ENCODE measurements at places on chromosomes 7 and 10.

DNA sequence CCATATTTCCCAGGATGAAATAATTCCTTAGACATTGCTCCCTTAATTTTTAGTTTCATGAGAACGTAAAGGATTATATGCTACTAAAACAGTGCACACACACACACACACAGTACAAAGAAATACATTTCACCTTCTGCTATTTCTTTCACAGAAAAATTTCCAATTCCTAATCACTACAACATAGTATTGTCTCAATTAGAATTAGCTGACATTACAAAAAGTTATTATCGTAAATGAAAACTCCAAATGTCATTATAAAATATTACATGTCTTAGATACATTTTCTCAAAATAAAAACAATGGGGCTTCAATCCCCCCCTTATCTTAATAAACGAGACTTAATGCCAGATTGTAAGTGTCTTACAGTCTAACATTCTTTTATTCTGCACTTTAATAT is 12.3 kb upstream of the RUFY2 start:
- DNase-seq = no peak

DNA sequence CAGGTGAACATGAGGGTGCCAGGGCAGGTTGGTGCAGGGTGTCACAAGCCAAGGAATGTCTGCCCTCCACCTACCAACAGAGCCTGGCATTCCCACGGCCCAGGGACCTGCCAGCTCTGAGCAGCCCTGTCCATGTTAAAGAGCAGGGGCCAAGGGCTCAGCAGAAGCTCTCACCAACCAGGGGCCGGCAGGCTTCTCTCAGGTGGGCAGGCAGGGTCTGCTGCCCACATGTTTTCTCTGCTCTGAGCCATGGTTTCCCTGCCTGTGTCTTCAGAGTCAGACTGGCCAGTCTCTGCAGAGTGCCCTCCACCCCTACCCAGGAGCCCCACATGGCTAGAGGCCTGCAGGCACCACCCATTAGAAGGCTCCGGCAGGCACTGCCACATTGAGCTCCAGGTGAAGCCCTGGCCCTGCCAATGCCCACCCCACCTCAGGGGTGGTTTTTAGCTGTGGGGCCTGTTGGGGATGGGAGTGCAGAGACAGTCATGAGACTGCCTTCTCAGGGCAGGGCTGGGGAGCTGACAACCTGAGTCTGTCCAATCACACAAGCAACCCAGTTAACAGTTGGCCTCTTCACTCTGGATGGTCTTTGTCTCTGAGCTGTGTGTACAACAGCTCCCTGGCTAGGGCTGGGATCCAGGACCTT is 135.9 kb downstream of the ARHGAP22 start:
- no peak for DNase-seq

GRCh38 chr7:79034730-79035129 is 418.7 kb downstream of the MAGI2 start:
- DNase-seq = no peak

GRCh38 chr10:111936143-111936542 is 247.4 kb downstream of the GPAM start:
- no peak for DNase-seq

DNA sequence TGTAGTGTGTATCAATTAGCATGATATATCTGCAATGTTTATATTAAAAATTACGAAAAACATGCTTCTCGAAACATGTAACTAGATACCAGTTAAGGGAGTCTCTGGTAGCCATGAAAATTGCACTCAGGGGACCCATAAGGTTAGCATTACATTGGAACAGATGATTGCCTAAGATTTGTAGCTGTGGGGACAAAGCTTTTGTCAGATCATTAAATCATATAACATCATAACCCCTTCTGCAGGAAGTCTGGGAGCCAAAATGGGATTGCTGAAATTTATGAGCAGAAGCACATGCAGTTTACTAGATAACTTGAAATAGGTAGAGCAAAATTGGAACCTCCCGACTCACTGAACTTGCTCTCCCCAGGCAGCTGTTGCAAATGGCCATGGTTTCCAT is 235.0 kb upstream of the IGFBP3 start:
- DNase-seq = no peak

DNA sequence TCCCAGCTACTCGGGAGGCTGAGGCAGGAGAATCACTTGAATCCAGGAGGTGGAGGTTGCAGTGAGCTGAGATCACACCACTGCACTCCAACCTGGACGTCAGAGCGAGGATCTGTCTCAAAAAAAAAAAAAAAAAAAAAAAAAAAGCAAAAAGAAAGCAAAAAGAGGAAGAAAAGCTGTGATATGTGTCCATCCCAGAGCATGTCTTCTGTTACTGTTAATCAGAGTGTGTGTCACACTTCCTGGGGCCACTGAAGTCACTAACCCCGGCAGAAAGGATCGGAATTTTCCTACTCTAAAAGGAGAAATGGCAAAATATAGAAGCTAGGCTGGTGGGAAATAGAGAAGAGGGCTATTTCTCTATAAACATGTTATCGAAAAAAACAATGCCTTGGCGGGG is 11.9 kb downstream of the PIK3AP1 start:
- DNase-seq = no peak

DNA sequence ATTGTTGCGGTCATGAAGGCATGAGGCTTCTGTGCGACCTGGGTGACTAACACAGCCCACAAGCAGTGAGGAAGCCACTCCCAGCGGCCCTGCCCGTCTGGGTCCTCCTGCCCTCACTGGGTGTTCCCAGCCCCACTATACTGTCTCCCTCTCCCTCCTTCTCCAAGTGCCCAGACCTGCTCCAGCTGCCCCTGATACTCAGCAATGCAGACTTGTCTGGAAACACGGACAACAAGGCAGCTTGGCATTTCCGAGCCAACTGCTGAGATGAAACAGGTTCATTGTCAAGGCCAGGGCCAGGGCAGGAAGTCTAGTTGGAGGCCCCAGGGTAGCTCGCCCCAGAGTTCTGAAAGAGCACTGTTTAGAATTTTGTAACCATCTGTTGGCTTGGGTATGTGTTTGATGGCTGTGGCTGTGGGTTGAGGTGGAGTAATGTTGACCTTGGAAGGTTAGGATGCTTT is 95.7 kb downstream of the RBM20 start:
- DNase-seq = no peak

- no peak for DNase-seq
Measured at GRCh38 chr10:119893074-119893473, 544 bp downstream of the SEC23IP start.

GRCh38 chr10:124691002-124691401 is 53.2 kb downstream of the FAM53B start:
- no peak for DNase-seq

DNA sequence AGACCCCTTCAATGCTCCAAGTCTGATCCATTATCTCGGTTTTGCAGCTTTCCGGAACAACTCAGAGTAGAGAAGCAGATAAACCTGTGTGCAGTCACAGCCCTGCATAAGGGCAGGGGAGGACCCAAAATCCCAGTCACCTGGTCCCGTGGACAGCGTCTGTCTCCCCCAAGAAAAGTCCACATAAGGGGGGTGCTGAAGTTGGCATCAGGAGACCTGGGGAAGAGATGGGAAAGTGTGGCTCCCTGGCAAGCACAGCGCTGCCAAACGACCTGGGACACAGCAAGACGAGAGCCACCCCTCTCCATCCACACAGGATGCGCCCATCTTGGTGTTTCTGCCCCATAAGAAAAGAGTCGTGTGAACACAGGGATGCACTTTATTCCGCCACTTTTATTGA is 27.9 kb downstream of the ASB13 start:
- DNase-seq = no peak

DNA sequence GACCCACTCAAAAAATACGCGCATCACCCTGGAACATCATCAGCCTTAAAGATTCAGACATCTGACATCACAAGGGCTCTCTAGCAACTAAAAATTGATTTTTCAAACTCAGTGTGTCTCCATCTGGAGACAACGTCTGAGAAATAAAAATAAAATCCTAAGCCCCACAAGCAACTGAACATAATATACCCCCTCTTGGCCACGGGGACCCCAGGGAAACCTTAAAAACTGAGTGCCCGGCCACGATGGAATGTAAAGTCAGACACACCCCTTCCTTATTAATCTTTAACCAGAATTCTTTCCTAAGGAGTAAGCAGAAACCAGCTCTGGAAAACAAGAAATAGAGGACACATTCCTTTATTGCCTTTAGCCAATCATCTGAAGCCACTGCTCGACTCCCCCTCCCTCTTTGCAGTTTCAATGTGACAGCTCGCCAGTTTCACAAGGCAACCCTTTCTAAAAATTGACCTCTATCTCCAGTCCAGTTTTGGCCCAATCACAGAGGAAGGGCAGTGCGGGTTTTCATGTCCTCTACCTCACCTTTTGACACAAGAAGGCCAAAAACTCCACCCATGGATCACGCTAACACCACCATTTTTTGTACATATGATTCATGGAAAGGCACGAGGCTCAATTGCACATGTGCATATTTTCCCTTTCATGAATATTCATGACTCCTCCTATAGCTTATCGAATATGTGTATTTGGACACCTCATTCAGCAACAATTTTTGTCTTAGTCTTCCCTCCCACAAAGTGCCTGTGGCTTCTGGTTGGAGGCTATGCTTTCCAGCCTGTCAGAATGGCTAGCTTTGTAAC is 24.2 kb downstream of the IFIT3 start:
- DNase-seq = no peak

DNA sequence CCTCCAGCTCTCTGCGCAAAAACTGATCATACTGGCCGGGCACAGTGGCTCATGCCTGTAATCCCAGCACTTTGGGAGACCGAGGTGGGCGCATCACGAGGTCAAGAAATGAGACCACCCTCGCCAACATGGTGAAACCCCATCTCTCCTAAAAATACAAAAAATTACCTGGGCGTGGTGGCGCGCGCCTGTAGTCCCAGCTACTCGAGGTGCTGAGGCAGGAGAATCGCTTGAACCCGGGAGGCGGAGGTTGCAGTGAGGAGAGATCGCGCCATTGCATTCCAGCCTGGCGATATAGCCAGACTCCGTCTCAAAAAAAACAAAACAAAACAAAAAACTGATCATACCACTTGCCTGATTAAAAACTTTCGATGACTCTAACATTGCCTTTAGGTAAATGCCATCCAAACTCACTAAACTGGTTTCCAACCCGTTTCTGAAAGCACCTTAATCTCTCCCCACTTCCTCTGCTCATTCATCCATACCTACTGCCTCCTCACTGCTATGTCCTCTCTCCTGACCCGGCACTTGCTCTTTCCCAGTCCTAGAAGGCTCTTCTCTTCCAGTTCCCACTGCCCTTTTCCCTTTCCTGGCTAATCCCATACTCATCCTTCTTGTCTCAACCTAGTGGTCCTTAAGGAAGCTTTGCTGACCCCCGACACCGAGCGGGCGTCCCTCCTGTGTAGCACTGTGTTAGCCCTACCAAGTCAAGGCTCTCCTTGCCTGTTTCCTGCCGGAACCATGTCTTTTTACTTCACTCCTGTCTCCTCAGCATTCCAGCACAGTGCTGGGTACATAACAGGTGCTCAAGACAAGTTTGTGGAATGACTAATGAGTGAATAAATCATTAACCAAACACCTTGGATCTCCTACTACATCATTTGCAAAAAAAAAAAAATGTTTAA is 686 bp upstream of the MIOS start:
- no peak for DNase-seq

GRCh38 chr10:125843603-125844329 is 20.4 kb downstream of the BCCIP start:
- DNase-seq = no peak

- DNase-seq = no peak
Measured at GRCh38 chr7:13841284-13841683, 148.2 kb downstream of the ETV1 start.

GRCh38 chr10:3350617-3351258 is 178.2 kb upstream of the PITRM1 start:
- DNase-seq = no peak

DNA sequence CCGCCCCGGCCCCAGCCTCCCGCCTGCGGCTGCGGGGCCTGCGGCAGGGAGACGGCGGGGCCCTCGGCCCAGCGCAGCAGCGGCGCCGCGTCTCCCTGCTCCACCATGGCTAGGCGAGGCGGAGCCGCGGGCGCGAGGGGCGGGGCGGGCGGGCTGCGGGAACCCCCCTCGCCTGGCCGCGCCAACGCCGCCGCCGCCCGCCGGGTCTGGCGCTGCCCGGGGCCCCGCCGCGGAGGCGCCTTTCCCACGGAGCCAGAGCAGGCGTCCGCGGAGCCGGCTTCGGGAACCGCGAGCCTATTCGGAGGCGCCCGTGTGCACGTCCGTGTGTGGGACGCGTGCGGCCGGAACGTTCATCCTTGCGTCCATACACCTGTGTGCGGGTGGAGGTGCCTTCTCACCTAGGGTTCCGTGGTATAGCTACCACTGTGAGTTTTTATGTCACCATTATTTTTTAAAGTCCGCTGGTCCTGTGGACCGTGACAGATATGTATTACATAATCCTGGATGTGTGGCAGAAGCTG is at the start of gene DENND11:
TSS of gene DENND11 (minus strand) at position 120 of the 521 bp plus-strand sequence. CDS start at position 107, 13 bp downstream.
- DNase-seq = no peak

GRCh38 chr10:96964131-96964530 is 132.0 kb downstream of the LCOR start:
- no peak for DNase-seq

- DNase-seq = no peak
Measured at GRCh38 chr7:85175217-85175616, 11.6 kb downstream of the SEMA3D start.
